ENCODE measurements at places on chromosomes 1 and 21.

GRCh38 chr1:17588048-17588871 lies 48.8 kb downstream of the ARHGEF10L start:
- no peak for DNase-seq

GRCh38 chr1:77762072-77762476 lies 2.4 kb upstream of the USP33 start:
- DNase-seq, result no peak

DNA sequence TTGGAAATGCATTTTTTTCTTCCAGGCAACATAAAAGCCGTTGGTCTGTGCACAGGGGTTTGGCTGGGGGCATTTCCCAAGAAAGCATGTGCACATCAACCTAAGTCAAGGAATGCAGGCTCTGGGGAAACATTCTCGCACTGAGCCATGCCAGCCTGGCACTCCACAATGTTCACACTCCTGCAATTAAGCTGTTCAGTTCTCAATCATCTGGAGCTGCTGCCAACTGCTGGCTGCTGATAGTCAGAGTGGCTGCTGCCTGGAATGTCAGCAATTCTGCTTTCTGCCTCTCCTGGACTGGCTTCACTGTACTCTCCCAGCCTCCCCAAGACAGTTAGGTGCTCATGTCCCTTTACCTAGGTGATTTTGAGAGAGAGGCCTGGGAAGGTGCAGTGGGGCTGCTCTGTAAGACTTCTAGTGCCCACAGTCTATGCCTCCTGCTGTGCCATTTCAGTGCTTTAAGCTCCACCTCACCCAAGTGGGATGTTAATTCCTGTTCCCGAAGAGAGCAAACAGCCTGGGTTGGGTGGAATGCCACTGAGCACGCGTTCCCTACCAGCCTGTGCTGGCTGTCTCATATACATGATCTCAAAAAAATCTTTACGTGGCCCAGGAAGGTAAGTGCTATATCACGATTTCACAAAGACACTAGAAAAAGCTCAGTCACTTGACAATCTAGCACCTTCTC lies 131.7 kb downstream of the BRINP2 start:
- no peak for DNase-seq

- DNase-seq, result no peak
These were observed 10.8 kb downstream of the ZBTB8OS start for GRCh38 chr1:32639489-32640075.

GRCh38 chr1:43530483-43531106 lies at the start of gene PTPRF:
TSS of gene PTPRF (plus strand) at chr1:43530883. CDS start at chr1:43545076, 14,193 bp downstream.
- no peak for DNase-seq

DNA sequence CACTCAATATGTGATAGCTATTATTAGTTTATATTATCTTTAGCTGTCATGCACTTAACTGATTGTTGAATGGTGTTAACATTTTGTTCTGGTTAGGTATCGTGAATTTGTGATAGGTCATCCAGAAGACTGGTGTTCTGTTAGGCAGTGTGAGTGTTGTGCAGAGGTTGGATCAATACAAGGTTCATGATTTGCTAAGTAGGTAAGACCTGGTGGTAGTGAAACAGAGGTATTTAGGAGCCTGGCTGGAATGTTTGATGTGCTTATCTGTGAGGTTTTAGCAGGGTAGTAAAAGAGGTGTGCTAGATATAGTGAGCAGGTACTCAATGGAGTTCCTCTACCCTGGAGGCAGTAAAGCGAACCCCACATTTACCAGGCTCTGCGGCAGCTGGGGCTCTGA lies 20.3 kb upstream of the FCRL4 start:
- no peak for DNase-seq

DNA sequence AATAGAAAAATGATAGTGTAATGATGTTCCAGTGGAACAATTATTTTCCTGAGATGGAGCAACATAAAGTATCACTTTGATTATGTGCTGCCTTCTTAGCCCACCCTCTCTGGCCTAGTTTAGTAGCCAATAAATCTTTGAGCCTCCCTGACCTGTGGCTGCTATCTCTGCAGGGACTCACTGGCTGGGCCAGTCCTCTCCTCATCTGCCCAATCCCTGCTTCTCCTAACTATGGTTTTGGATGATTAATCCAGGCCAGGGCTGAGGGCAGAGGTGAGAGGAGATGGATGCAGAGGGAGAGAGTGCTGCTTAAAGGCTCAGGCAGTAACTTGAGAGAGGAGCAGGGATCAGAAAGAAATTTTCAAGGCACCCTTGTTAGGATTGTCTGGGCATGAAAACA lies 89.0 kb upstream of the CD34 start:
- DNase-seq, result no peak

GRCh38 chr1:85555867-85556573 lies 24.5 kb upstream of the CCN1 start:
- DNase-seq, result no peak

- DNase-seq, result no peak
These were observed 175.7 kb downstream of the GPR52 start for GRCh38 chr1:174623324-174624035.

- no peak for DNase-seq
These were observed 4.8 kb downstream of the TP73 start for GRCh38 chr1:3657096-3657475.
